Fibroblast of skin of abdomen (primary cell): ENCODE measurements at places on chromosomes 7 and 10.

DNA sequence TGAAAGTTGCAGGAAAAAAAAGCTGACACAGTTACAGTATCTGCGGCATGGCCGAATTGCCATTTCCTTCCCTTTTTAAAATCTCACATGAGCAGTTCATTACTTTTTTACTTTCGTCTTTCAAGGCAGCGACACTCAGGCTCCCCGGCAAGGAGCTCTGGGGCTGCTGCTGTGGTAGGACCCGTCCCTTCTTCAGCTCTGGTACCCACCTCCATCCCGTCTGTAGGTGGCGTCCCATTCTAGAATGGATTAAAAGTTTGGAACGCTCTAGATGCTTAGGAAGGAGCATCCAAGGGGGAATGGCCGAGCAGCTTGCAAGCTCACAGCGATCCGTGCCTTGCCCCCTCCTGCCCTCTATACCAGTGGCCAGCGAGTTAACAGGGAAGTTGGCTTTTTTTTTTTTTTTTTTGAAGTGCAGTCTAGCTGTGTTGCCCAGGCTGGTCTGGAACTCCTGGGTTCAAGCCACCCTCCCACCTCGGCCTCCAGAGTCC is 22.8 kb upstream of the TTYH3 start:
- DNase-seq: peak; percentile 45

DNA sequence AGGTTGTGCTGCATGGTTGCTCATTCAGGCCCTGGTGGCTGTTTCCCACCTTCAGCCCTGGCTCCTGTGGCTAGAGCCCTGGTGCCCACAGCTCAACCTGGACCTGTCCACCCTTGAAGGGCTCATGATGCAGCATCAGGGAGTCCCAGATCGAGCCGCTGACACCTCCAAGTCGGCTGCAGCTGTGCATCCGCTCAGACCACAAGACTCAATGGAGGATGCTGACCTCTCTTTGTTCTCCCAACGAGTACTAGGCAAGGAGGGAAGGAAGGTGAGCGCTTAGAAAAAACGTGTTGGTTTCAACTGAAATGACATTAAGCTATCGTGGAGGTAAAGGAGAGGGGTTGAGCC is 9.5 kb upstream of the C10orf95 start:
- DNase-seq: no peak

DNA sequence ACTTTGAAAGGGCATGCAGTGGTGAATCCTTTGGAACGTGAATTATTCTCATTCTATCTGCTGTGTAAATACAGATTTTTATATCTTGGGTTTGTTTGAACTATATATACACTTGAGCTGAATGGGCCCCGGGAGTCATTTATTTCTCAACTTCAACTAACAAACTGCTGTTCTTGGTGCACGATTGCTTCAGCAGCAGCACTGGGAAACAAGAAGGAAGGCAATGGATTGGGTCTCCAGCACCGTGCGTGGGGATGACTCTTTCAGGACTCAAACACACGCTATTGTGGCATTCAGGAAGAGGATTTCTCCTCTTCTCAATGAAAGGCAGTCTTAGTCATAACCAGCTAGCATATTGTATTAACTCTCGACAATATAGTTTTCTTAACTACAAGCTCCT is 226.0 kb upstream of the NFE2L3 start:
- peak; percentile 13 for DNase-seq

GRCh38 chr7:111990643-111991042 is 215.6 kb downstream of the DOCK4 start:
- DNase-seq: no peak

- DNase-seq: no peak
Measured at GRCh38 chr7:9026121-9026520, 592.7 kb downstream of the NXPH1 start.

DNA sequence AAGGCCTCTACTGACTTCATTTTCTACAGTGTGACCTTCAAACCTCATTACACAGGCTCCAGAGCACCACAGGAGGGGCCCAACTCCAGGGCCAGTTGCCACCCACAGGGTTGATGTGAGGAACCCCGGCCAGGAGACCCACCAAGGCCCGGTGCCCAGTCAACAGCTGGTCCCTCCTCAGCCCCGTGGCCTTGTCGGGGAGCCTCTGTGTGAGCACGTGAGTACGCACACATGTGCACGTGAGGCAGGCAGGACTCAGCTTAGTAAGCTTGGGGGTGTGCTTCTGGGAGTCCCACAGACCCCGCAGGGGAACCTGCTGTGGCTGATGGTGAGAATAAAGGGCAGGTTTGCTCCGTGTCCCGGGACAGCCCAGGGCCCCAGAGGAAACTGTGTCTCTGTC is 104.5 kb downstream of the VIPR2 start:
- DNase-seq: no peak

DNA sequence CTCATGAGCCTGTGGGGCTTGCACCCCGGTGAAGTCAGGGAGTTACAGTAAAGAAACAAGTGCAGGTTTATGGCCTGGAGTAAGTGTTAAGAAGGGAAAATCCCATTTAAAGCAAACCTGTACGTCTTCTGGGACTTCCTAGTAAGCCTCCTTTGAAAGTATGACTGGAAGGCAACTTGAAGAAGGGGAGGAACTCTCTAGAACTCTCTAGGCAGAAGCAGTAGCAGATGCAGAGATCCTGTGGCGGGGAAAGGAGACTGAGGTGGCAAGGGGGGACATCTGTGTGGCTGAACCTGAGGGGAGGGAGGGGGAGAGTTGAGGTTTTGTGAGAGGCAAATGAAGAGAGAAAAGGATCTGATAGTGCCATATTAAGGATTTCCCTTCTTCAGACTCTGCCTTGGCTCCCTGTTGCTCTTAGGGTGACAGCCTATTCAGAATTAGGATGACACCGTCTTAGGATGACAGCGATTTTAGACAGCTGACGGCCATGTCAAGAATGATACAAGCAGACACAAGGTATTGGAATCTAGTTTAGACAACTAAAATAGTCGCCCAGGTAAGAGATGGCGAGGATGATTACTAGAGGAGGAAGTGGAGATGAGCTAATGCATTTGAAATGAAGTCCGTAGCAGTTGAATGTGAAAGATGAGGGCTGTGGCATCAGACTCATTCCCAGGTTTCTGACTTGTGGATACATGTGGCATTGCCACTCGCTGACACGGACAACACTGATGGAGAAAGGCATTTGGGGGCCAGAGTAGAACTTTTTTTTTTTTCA is 29.0 kb downstream of the CUL1 start:
- DNase-seq: no peak

- no peak for DNase-seq
Measured at GRCh38 chr7:22184549-22185199, 172.3 kb downstream of the RAPGEF5 start.

DNA sequence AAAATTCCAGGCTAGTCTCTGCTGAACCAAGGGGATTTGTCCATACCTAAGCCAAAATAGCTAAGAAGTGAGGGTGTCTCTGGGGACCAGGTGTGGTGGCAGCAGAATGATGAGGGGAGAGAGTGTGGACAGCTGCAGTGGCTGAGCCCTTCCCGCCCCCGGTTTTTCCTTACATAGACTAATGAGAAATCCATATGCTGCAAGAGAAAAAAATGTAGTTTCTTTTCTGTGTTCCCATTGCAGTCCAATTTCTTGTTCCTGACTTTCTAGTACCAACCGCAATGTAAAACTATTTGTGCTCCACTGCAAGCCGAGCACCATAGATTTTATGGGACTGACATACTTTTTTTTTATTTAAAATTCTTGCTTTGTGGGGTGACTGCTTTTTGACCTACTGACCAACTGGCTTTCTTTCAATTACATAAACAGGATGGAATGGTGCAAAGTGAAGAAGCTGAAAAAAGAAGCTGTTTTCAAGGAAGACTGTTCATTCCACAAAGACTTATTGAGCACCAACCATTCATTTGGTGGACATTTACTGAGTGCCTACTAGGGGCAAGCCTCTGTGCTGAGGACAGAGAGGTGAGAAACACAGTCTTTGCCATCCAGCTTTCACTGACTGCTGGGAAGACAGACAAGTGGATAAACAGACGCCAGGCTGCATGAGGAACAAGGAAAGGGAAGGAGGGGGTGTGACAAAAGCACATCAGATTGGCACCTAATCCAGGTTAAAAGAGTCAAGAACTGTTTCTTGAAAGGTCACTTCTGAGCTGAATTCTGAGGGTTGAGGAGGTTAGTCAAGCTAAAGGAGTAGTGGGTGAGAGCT is 9.8 kb downstream of the CEP41 start:
- DNase-seq: peak; percentile 88

DNA sequence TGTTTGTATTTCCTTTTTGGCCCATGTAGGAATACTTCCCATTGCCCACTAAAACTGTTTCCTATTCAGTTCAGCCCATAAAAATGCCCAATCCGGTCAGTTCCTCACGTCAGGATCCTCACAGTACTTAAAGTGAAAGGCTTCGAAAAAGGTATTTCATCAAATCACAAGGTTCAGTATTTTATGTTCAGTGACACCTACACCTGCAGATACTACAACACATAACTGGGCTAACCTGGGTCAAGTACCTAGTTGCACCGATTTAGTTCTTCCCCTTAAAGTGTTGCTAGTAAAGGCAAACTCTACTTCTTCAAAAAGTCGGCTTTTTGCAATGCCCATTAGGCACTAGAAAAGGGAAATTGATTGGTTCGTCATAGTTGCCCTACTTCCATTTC is 1.1 kb downstream of the SNX13 start:
- peak; percentile 10 for DNase-seq

GRCh38 chr10:84140036-84140379 is 699 bp downstream of the GHITM start:
- peak; percentile 32 for DNase-seq

DNA sequence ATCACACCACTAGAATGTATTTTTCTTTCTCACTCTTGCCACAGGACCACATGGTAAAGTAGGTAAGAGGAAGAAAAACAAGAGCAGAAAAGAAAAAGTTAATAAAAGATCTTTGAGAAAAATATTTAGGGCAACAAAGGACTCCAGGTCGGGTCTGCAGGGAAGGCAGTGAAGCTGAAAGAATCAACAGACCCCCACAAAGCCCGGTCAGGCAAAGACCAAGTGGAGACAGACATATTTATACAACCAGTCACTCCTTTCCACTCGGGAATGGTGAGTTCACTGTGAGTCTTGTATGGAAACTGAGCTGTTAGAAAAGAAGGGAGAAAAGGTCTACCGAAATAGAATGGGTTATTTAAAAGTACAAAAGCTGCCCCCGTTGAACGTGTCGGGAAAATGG is 28.0 kb downstream of the RSU1 start:
- DNase-seq: no peak

- DNase-seq: no peak
Measured at GRCh38 chr7:112926018-112926417, 135.8 kb upstream of the TMEM168 start.

- DNase-seq: no peak
Measured at GRCh38 chr10:52609626-52610240, 162.9 kb downstream of the MBL2 start.

DNA sequence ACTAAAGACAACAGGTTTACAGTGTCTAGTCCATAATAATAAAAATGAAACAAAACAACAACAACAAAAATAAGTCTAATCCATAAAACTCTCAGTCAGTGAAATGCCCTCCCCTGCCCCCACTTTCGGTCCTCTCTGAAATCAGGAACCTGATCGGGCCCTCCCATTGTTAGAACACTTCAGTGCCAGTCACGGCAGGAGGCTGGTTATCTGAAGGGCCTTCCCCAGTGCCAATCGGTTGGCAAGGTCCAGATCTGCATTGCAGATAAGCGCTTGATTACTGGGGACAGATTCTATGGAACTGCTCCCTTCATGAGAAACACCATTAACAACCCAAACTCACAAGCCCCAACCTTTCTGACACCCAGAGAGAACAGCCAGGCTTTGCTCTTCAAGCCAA is 72.2 kb upstream of the EEPD1 start:
- no peak for DNase-seq

GRCh38 chr7:44050915-44051560 is 6.5 kb downstream of the DBNL start:
- no peak for DNase-seq

GRCh38 chr10:78894841-78895195 is 173.9 kb upstream of the ZMIZ1 start:
- DNase-seq: no peak

GRCh38 chr7:45417735-45418134 is 156.4 kb upstream of the ADCY1 start:
- no peak for DNase-seq

DNA sequence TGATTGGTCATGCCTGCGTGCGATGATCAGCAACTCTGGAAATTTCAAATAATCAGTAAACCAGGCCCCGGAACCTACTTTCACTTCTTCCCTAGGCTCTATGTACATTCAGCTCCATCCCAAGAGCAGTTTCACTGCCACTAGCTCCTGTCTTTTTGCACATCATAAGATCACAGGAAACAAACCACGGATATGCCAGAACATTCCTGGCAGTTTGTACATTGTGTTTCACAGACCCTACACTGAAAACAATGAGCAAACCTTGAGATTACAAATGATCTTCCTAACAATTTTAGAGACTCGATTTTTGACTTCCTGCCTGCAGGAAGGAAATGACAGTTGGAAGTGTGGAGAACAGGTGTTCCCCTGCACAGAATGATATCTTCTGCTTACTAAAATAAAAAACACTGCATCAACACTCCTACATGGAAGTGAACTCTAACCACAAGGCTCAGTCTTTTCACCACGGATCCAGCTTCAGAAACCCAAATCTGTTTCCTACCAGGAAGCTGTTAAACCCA is 7.6 kb upstream of the TMEM236 start:
- DNase-seq: no peak

- peak; percentile 47 for DNase-seq
Measured at GRCh38 chr7:99380032-99380822, 5.7 kb downstream of the ARPC1B start.

DNA sequence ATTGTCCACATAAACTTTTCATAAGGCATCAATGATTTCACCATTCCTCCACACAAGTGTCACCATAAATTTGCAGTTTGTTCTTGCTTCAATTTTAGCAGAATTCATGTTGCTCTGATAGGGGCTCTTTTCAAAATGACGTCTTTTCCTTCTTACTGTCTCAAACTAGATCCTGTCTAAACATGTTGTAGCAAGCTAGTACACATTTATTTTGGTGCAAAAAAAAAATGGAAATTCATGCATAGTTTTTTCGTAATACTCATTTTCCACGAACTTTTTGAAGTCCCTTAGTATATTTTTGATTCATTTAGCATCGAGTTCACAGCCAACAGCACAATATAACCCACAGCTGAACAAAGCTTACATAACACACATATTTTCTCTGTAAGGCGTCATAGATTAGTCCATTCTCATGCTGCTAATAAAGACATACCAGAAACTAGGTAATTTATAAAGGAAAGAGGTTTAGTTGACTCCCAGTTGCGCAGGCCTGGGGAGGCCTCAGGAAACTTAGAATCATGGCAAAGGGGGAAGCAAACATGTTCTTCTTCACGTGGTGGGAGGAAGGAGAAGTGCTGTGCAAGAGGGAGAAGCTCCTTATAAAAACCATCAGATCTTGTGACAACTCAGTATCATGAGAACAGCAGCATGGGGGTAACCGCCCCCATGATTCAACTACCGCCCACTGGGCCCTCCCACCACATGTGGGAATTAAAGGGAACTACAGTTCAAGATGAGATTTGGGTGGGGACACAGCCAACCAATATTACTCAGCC is 301.5 kb downstream of the CCDC3 start:
- no peak for DNase-seq

- DNase-seq: no peak
Measured at GRCh38 chr7:45147858-45148652, 9.5 kb upstream of the RAMP3 start.

GRCh38 chr10:86265236-86265894 is 101.2 kb downstream of the GRID1 start:
- DNase-seq: no peak

- DNase-seq: no peak
Measured at GRCh38 chr10:91048380-91048779, 127.5 kb upstream of the ANKRD1 start.
